Effector CD4-positive, alpha-beta T cell (primary cell): ENCODE measurements at places on chromosomes 6 and 20.

- no peak for DNase-seq
Observed at GRCh38 chr6:24493945-24494820, 586 bp upstream of the ALDH5A1 start.

DNA sequence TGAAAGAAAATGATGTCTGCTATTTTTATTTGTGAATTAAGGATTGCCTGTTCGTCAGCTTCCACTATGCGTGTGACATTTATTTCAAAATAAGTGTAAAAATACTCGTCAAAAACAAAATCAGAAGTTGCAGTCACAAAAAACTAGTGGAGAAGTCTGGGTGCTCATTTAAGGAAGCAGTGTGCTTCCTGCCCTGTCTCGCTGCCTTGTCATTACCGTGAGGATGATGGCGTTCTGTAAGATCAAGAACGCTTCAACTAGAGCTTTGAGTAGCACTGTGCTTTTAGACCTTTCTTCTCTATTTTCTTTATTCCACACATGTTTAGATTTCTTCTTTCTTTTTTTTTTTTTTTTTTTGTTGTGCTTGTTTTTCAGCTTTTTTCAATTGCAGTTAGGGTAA lies 186.9 kb downstream of the TBC1D7 start:
- no peak for DNase-seq

DNA sequence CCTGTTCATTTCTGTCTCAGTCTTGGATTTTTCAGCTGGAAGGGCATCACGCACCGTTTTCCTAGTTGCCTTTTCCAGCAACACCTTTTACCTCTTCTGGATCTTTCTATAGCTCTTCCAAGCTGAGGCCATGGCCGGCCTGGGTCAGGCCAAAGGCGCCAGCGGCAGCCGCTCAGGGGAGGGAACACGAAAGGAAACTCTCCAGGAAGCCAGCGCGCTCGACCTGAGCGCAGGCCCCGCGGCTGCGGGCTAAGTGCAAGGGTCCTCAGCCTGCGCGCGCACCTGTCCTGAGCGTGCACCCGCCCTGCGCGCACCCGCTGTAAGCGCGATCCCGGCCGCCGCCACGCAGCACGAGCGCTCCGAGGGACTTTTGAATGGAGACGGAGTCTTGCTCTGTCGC lies 43.8 kb upstream of the TMEM181 start:
- no peak for DNase-seq

DNA sequence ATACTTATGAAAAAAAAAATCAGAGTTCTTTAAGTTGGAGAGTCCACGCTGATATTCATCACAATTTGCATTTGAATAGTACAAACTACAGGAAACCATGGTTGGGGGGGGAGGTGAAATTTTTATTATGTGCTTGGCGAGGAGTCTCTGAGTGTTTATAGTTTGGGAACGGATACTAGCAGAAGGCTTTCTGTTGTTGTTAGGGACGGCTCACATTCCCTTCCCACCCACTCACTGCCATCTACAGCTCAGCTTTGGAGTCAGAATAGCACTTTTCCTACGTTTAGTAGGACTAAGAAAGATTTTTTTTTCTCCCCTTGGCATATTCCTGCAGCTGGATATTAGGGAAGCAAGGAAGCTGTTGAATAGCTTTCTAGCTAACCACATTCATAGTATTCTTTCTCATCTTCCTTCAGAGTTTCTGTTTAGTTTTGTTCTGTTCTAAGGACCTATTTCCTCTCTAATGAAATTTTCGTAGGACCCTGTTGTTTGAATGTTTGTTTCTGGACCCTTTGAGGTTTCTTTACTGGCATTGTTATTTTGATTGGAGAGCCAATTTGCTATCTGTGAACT lies 235.1 kb upstream of the ZNF217 start:
- DNase-seq = no peak

GRCh38 chr6:55643861-55644260 lies 64.9 kb upstream of the HMGCLL1 start:
- DNase-seq = no peak

- no peak for DNase-seq
Observed at GRCh38 chr6:33116841-33117711, 41.3 kb downstream of the HLA-DPB1 start.

DNA sequence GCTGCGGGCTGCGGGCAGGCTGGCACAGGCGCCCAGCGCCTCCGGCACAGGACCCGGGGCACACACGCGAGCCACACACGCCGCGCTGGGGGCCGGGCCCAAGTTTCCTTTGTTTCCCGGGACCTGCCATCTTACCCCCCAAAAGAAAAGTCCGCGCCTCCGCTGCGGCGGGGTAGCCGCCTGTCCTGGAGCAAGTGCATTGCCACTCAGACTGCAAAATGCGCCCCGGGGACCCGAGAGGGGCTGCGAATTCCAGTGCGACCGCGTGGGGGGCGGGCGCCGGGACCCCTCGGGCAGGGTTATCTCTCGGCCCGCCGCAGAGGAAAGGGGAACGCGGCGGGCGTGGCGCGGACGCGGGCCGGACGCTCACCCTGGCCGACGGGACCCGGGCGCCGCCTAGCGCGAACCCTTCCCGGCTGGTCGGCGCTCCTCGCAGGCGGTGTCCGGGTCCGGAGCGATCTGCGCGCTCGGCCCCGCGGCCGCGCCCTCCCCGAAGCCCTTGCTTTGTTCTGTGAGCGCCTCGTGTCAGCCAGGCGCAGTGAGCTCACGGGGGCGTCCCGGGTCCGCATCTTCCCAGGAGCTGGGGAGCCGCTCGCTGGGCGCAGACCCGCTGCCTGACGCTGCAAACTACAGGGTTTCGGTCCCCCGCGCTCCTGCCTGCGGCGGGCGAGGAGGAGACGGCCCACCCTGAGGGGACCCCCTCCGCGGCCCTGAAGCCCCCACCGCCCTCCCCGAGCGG lies 639 bp upstream of the CD24 start:
- DNase-seq = no peak

DNA sequence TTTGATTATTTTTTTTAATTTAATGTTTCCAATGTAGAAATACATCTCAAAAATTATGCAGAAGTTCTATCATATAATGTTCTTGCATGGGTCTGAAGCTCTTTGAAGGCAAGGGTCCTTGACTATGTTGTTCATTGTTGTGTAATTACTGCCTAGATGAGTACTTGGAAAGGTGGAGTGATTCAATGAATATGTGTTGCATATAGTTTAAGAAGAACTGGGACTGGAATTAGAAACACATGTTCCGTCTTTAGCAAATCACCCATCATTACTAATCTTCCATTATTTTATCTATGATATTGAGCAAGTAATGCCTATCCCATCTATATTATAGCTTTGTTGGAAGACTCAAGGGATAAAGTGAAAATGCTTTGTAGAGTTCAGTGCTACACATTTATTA lies 147.3 kb downstream of the LAMA2 start:
- DNase-seq = no peak

DNA sequence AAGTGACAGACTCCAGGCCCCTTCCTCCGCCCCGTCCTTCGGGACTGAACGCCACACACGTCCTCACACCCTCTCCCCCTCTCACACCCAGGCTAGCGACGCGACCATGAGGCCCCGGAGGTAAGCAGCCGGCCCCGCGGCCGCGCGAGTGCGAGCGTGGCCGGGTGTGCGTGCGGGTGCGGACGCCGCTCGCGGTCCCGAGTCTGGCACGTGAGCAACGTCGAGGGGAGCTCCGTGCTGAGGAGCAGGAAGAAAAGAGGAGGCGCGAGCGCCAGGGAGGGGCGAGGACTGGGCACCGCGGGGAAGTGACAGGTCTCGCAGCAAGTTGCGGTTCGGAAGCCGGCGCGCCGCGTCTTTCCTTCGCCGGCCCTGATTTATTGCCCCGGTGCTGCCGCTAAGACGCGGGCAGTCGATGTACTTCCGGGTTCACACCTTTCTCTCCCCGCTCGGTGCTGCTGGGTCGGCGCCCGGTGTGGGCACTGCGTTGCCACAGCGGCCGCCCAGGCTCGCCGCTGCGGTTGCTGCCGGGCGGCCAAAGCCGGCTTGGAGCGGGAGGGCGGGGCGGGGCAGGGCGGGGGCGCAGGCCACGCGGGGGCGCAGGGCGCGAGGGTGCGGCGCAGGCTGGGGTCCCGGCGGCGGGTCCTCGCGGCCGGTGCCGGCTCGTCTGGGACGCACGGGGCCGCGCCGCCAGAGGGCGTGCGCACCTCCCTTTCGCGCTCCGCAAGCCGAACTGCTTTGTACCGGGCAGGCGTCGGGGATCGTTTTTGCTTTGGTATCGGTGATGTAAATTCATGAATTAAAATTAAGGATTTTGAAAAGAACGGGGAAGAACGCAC lies 15.8 kb upstream of the LIN28B start:
- peak; percentile 5 for DNase-seq

GRCh38 chr20:43397147-43397546 lies 60.5 kb upstream of the SRSF6 start:
- DNase-seq = no peak

DNA sequence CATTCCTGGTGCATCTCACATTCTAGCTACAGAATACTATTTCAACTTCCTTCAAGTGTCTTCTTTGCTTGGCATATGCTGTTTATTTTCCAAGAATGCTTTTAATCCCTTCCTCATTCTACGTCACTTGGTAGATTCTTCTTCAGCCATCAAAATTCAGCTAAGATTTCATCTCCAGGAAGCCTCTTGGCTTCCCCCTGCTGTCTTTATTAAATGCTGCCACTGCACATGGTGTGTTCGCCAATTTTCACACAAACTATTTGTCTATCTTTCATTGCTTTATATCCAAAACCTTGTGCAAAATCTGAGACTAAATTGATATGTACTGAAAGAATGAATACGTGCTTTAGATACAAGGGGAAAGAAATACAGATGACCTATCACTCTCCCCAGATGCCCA lies 253.0 kb downstream of the RFPL4B start:
- no peak for DNase-seq
